ENCODE measurements at places on chromosomes 5 and 9.

DNA sequence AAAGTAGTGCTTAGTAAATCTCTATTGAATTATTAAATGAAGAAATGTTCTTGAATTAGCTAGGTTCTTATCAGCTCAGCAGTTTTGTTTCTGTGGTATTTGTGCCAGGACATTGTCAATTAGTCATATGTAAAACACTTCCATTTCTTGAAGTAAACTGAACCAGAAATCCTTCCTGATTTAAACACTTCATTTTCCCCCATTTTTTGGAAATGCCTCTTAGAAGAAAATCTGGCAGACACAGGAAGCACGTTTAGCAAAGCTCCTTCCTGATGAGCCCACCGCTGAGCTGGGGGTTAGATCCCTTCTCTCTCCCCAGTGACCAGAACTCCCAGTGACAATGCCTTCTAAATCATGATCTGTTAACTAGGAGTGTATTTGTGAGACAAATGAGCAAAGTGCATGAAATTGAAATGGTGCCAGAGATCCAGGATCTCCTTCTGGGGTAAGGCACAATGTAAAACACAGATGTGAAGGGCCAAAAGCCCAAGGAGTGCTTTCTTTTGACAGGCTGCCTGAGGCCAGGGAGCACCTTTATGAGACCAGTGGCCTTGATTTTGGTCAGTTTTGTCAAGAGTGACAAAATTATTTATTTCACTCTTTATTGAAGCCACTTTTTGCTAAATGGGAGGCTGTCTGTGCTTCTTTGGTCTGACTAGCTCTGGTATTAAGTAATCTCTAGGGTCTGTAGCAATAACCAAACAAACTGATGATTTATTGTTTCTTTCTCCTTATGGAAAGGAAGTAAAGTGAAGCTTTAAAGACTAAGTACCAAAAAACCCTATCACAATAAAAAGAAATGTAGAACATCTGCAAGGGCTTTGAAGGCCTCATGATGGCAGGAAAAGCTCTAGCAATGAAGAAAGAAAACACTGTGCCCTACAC is 25.5 kb upstream of the RUSC2 start:
- no peak for DNase-seq

- no peak for DNase-seq
Observed at GRCh38 chr9:76730801-76731200, 33.4 kb upstream of the PCA3 start.

DNA sequence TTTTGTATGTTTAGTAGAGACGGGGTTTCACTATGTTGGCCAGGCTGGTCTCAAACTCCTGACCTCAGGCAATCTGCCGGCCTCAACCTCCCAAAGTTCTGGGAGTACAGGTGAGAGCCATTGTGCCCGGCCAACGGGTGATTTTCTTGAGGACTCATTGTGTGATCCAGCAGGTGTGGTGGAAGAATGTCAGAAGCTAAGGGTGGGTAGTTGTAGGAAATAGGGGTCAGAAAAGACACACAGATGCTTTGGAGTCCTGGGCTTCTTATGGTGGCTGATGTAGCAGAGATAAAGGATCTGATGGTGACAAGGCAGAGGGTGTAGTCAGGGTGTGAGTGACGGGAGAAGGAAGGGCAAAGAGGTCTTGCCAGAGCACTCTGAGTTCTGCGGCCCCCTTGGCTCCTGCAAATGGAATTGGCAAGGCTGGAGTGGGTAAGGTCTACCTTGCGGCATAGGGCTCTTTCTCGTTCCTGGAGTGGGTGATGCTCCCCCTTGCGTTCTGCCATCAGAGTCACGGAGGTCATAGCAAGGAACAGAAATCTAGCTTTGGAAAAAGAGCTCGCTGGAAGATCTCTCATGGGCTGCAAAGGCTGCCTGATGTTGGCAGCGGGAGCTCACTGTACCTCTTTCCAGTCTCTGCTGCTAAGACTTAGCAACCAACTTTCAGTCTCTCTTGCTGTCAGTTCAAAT is 97.2 kb downstream of the SREK1 start:
- DNase-seq = no peak

- DNase-seq = no peak
Observed at GRCh38 chr5:98498028-98498427, 275.4 kb upstream of the RGMB start.

- no peak for DNase-seq
Observed at GRCh38 chr9:111524731-111525055, 286 bp upstream of the ZNF483 start.

DNA sequence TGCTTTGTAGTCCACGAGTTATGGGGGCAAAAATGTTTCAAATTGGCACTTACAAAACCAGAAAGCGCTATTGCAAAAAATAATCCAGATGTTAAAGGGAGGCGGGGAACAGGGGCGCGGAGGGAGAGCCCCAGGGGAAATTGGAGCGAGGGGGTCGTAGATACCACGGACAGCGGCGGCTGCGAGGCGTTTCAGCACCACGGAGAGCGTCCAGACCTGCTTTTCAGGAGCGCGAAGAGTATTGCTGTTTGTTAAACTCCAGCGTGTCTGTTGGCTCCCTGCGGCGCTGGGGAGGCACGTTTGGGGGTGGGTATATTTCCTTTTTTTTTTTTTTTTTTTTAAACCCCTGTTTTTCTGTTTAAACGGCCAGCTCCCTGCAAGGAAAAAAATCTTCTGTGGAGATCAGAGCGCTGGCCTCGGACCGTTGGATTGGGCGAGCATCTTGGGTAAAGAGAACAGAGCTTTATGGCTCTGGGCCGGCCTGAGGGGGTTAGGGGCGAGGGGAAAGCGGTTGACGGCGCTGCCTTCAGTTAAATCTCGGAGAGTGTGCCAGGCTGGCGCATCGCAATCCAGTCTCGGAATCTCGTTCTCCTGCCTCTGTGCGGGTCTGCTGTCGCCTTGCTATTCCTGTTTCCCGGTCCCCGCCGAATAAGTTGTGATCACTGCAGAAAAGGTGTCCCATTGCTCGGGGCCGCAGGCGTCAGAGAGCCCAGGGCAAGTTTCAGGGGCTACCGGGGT is at the start of gene GLRA1:
TSS of gene GLRA1 (minus strand) at position 288 of the 738 bp plus-strand sequence. CDS start 302 bp downstream, outside the sequence.
- peak; percentile 32 for DNase-seq

- DNase-seq = no peak
Observed at GRCh38 chr5:7391814-7392692, 3.9 kb upstream of the ADCY2 start.
